Foreskin keratinocyte (primary cell): ENCODE measurements at places on chromosomes 16 and 17.
A peak's percentile ranks its signal among the peaks of the same experiment; 100 is the strongest.

DNA sequence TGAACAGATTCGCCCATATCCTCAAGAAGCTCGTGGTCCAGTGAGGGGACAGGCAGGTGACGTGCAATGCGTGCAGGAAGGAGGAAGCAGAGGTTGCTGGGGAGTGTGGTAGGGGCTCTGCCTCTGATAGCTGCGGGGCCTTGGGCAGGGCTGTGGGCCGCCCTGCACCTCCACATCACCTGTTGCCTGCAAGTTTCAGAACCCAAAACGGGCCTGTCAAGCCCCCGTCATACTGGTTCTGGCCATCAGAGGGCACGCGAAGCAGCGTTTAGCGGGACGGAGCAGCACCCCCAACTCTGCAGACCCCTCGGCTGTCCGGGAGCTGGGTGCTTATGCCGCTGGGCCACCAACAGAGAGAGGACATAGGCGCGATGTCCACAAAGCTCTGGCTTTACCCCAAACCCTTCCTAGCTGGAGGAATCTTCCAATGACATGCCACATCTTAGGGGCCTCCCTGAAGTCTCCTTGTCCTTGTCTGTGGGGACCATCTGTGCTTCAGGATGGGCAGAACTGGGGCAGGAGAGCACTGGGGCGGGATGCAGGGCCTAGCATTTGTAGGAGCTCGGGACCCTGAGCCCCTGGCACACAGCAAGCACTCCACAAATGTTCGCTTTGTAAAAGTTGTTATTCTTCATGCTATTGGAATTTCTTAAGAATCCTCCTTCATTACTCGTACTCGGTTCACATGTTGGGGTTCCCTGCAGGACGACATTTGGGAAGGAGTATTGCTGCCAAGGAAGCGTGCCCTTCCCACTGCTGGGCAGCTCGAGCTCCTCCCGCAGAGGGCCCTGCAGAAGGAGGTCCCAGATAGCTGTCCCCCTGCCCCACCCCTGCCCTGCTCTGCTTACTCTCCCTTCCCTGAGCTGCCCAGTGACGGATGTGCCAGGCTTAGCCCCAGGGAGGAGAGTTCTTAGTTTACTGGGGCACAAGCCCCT lies 64.3 kb downstream of the CNGB1 start:
- DNase-seq: no peak

- no peak for DNase-seq
These were observed 41.3 kb downstream of the TBX21 start for GRCh38 chr17:47774331-47774730.

DNA sequence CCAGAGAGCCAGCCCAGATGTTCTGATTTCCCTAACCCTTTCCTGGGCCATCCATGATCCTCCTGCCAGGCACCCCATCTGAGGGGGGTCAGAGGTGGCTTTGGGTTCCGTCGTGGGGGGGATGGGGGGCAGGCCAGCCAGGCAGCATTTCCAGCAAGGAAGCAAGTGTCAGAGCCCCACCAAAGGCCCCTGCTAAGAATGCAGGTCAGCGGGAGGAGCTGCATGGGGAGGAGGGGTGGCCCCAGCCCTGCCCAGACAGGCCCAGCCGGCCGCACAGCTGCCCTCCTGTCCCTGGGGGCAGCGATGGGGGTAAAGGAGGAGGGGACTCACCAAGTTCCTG lies 2.3 kb upstream of the SCRN2 start:
- DNase-seq: no peak

DNA sequence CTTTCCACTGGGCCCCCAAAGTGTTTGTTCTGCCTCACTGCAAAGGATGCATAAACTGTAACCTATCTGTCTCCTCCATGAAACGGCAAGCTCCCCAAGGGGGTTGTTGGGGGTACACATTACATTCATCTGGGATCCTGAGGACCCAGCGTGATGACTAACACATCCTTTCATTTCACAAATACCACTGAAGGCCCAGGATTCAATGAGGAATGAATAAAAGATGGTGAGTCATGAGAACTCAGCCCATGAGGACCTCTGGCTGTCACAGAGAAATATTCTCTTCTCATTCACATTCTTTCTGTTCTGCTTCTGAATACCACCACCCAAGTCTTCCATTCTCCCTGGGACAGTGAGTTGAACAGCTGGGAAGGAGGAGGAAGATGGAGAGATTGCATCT lies 149.8 kb downstream of the RBFOX3 start:
- peak; percentile 5 for DNase-seq

DNA sequence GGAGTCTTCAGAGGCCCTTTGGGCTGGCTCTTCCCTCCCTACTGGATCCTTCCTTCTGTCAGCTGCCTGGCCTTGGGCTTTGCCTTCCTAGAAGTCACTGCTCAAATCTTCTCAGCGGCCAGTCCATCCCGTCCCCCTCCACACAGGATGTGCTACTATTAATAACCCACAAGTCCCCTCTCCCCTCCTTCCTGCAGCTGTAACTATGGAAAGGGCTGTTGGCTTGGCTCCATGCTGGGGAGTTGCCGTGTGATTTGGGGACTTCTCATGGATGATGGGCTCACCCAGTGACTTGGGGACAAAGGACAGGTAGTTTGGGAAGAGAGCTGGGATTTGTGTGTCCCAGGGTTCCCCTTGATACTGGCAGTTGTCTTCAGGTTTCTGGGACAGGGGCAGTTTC lies 19.4 kb downstream of the TMEM94 start:
- DNase-seq: no peak

GRCh38 chr17:64968652-64969501 lies 49.6 kb upstream of the LRRC37A3 start:
- no peak for DNase-seq

DNA sequence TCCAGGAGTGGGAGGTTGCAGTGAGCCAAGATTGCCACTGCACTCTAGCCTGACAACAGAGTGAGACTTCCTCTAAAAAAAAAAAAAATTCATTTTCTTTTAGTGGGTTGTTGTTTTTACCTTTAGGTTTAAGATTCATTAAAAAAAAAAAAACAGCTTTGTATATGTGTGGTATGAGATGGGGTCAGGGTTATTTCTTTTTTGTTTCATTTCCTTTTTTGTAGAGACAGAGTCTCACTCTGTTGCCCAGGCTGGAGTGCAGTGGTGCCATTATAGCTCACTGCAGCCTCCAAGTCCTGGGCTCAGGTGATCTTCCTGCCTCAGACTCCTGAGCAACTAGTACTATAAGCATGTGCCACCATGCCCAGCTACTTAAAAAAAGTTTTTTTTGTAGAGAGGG lies 47.0 kb downstream of the BCAS3 start:
- DNase-seq: no peak

- no peak for DNase-seq
These were observed 188.0 kb downstream of the CDH11 start for GRCh38 chr16:64933885-64934284.

- no peak for DNase-seq
These were observed 5.3 kb upstream of the HSD11B2 start for GRCh38 chr16:67425580-67425979.

GRCh38 chr16:794853-795466 lies 5.6 kb downstream of the GNG13 start:
- DNase-seq: no peak

DNA sequence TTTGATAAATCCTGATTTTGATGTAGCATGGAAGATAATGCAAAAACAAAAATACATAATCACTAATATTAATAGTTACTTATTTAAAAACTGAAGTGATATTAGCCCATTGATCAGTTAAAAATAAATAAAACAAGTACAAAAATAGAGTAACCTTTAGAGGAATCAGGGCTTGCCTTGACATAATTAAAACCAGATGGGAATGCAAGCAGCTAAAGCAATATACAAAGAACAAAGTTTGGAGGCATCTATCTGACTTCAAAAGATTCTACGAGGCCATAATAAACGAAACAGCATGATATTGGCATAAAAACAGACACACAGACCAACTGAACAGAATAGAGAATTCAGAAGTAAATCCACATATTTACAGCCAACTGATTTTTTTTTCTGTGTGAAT lies 15.0 kb upstream of the HEATR3 start:
- no peak for DNase-seq

DNA sequence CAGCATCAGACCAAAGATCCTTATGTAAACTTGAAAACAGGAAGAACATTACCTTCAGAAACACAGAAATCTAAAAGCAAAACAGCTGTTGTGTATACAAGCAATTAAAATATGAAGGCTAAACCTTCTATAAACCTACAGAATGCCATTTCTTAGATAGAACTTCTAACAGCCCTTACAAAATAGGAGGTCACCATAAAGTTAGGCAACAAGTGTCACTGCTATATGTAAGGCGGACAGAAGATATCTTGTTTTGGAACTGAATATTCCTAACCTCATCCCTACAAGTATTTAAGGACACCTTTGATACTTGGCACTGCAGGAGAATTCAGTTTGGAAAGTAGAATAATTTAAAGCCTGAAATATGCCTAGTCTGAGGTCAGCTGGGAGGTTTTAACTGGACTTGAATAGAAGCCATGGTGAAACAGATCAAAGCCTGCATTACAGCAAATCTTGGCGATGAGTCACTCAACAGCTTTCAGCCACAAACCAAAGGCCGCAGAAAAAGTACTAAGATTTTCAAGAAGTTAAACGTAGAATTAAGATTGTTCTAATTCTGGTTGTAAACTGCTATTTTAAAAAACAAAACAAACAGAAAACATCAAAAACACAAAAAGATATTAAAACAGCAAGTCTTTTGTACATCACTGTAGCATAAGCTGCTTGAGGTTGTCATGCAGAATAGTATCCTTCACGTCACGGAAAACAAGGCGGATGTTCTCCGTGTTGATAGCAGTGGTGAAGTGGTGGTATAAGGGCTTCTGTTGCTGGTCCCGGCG lies 42.7 kb downstream of the GNA13 start:
- DNase-seq: peak; percentile 77

GRCh38 chr16:57686577-57686976 lies 8.0 kb upstream of the DRC7 start:
- DNase-seq: no peak

GRCh38 chr17:2736956-2737355 lies 12.5 kb downstream of the CCDC92B start:
- DNase-seq: peak; percentile 98

- DNase-seq: no peak
These were observed 189.7 kb upstream of the SDK2 start for GRCh38 chr17:73833775-73834488.

DNA sequence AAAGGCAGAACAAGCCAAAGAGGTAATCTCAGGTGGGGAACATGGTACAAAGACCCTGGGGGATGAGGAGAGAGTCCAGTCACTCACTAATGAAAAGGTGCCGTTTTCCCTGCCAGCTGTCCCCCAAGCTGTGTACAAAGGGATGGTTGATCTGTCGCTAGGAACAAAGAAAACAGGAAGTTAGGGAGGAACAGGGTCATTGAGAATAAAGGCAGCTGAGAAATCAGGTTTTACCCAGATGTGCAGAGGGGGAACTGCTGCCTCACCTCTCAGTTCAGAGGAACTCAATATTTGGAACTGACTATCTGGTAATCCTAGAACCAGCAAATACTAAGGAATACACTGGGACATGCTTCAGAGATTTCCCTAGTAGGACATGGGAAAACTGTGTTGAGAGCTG lies 1.5 kb downstream of the RSKR start:
- DNase-seq: no peak

GRCh38 chr17:17445296-17445924 lies 31.4 kb upstream of the MED9 start:
- DNase-seq: no peak

GRCh38 chr16:53098526-53099317 lies 43.9 kb downstream of the CHD9 start:
- DNase-seq: peak; percentile 65

DNA sequence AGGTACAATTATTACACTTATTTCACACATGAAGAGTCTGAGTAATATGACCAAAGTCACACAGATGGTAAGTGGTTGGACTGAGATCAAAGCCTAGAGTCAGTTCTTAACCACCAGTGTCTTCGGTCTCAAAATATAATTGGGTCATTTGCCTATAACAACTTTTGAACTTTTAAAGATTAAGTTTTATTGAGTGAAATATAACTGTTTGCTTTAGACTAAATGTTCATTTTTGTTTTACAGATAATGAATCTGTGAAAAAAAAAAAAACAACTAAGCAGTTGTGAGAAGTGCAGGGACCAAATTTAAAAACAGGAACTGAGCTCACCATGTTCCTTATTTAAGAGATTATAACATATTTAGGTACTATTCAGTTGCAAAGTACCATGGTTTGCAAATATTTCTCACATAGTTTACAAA lies 150.1 kb downstream of the ITFG1 start:
- no peak for DNase-seq

DNA sequence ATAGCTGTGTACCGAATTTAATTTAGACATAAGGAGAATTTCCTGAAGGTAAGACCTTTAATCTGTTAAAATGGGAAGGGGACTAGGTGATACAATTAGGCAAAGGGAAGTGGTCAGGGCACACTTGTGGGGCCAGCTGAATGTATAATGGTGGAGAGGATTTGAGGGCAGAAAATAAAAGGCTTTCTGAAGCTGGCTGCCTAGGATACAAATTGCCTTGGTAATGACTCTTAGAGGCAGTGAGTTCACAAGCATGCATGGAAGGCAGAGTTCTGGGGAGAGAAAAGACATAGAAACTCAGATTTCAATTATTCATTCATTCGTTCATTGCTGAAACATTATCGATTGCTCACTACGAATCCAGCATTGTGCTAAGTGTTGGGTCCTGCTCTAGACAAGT lies 12.4 kb upstream of the NFAT5 start:
- DNase-seq: no peak

DNA sequence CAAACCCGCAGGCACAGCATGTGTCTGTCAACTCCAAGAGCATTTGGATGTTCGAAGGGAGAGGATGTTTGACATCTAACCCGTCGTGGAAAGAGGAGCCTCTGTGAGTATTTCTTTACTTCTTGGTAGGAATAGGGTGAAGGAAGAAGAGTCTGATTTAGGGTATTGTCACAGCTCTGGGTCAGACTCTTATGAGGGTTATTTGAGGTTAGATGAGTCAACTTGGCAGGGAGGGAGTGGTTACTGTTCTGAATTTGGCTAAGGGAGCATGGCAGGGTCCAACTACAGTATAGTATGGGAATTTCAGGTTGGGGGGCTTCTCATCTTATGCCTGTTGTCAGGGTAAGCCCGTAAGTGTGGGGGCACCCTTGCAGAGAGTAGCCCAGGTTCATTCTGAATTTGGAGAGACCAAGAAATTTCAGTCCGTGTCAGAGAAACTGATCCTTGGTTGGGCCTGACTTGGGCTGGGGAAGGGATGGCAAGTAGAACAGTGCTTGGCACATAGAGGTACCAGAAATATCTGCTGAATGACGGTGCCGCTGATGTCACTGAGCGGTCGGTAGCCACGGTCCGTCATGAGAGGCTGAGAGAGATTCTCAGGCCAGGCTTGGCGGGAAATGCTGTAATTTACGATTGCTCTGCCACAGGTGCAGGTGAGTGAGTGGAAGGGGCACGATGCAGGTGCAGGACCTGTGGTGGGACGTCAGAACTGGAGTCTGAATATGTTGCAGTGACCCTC lies 43.2 kb downstream of the MYH3 start:
- no peak for DNase-seq

GRCh38 chr17:59423903-59424302 lies 92.4 kb downstream of the YPEL2 start:
- DNase-seq: no peak

DNA sequence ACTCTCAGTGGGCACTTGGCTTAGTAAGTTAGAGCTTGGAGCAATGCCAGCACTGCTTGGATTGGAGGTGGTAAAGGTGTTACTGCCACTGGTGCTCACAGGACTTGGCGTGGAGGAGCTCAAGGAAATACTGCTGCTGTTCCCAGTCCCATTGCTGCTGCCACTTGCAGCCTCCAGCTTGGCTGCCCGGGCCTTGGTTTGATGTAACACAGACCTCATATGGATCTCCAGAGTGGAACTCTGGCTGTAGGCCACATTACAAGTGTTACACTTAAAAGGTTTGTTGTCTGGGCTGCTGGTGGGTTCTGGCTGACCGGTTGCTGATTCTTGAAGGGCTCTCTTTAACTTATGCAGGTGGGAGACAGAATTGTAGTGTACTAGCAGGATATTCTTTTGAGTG lies 250.3 kb downstream of the ZFHX3 start:
- DNase-seq: no peak
